ENCODE measurements at places on chromosomes 11 and 22.
A peak's percentile ranks its signal among the peaks of the same experiment; 100 is the strongest.

GRCh38 chr11:67288452-67289225 lies 464 bp upstream of the ANKRD13D start:
- DNase-seq: peak; percentile 90

DNA sequence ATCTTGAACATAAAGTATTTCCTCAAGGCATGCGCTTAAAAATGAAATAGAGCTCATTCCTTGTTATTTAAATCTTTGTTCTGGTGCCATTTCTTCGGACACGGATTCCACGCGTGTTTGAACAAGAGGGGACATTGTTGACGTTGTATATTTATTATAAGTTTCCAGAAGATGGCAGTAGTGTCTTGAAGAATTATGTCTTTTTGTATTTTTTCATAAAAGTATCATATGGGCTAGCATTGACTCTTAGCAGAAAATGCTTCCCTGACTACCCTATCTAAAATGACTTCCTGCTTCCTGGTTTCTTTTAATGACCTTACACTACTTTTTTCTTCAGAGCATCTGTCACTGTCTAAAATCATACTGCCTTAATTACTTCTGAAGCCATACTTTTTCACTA lies 20.4 kb downstream of the BIRC2 start:
- no peak for DNase-seq

GRCh38 chr11:111629499-111629898 lies 27.2 kb downstream of the SIK2 start:
- DNase-seq: no peak

GRCh38 chr11:46356924-46357482 lies 9.7 kb downstream of the DGKZ start:
- no peak for DNase-seq

DNA sequence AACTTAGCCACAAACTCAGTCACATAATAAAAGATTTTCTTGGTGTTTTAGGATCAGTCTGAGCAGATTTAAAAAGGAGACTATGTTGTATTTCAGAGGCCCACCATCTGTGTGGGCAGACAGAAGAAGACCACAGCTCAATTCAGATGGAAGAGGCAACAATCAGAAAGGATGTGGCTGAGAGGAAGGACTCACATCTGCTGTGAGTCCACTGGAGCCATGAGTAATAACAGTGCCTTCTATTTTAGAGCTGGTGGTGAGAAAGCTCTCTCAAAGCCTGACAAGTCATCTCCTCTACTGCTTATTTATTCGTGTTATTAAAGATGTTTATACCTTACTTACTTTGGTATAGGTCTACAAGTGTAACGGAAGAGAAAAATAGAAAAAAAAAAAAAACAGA lies 357.2 kb downstream of the OPCML start:
- no peak for DNase-seq

- DNase-seq: no peak
Measured at GRCh38 chr22:47621253-47621652, 858.8 kb downstream of the TBC1D22A start.

DNA sequence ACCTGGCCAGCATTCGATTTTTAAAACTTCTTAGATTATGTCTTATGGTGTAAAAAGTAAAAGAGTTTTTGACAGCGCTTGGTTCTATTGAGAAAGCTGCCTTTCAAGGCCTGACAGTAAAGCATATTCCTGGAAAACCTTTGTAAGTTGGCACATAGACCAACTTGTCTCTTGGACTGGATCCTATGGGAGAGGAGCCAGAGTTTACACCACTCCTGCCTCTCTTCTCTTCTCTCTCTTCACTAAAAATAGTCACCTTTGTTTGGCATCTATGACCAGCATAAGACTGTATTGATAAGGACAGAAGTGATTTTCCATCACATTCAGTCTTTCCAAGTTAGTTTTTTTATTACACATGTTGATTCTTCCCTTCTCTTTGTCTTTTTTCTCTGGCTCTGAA lies 33.7 kb downstream of the CSRP3 start:
- DNase-seq: no peak

DNA sequence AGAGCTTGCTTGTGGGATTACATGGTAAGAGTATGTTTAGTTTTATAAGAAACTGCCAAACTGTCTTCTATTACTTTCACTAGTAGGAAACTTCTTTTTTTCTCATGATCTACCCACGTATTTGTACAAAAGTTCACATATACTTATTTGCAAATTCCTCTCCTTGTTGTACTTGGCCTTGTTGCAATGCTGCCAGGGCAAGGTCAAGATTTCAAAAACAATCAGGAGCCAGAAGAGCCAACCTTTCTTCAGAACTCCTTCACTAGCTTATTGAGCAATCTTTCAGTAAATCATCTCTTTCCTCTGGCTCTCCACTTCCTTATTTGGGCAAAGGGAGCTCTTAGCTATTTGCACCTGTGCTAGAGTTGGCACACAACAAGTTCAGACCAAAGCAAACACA lies 9.7 kb downstream of the SRSF8 start:
- no peak for DNase-seq

GRCh38 chr11:120181376-120181975 lies 29.4 kb upstream of the OAF start:
- no peak for DNase-seq

- no peak for DNase-seq
Measured at GRCh38 chr11:79060081-79060953, 380.5 kb downstream of the TENM4 start.

DNA sequence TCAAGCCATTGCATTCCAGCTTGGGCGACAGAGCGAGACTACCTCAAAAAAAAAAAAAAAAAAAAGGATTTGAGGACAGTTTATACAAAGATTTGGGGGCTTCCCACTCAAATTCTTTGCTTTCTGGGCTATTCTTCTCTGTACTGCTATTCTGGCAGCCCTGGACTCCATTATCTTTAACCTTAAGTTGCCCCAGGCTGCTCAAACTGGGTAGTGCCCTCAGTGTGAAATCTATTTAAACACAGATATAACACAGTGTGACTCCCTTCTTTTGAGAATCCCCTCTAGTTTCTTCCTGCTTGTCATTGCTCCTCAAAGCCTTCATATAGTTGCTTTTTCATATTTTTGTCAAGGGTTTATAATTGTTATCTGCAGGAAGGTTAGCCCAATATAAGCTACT lies 49.5 kb upstream of the WEE1 start:
- no peak for DNase-seq

- no peak for DNase-seq
Measured at GRCh38 chr11:112794331-112794846, 166.8 kb upstream of the NCAM1 start.

DNA sequence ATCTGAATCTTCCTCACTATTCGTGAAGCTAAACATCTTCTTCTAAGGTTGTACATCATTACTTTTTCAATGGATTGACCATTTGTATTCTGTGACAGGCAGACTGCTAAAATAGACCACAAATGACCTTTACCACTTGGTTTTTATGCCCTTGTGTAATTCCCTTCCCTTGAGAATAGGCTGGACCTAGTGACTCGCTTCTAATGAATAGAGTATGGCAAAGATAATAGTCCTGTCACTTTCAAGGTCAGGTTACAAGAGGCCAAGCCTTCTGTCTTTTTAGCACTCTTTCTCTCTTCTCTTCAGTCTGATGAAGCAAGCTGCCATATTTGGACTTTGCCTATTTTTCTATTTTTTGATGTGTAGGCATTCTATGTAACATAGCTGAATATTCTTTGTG lies 492.9 kb downstream of the SOX6 start:
- DNase-seq: no peak

GRCh38 chr11:10777806-10778205 lies 26.8 kb downstream of the CTR9 start:
- DNase-seq: no peak

- no peak for DNase-seq
Measured at GRCh38 chr11:2731130-2732125, 31.6 kb upstream of the KCNQ1OT1 start.

DNA sequence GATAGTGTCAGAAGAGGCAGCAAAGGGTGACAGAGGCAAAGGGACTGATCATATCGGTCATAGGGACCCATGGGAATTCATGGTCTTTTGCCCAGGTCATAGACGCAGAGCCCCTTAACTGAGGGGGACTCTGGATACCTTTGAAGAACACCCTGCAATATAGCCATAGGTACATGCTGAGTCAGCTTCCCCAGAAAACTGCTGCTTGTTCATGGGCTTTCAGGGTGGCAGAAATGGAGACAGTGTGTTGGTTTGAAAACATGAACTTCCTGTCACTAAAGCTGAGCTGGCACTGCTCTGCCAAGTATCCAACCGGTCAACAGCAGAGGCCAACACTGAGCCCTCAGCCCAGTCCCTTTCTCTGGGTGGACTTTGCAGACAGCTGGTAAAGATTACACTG lies 114.2 kb downstream of the EFCAB6 start:
- no peak for DNase-seq

DNA sequence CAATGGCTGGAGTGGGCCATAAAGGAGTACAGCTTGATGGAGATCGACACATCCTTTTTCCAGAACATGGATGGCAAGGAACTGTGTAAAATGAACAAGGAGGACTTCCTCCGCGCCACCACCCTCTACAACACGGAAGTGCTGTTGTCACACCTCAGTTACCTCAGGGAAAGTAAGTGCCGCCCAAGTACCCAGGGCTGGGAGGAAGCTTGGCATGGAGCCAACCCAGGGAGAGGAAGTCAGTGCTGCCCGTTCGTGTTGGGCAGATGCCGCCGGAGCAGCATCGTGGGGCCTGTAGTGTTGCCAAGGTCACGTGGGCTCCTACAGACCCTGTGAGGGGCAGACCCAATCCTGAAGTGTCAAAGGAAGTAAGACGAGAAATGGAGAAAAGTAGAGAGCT lies 78.9 kb downstream of the FLI1 start:
- DNase-seq: peak; percentile 52

GRCh38 chr22:22789233-22789921 lies 98.2 kb upstream of the IGLL5 start:
- DNase-seq: no peak

- no peak for DNase-seq
Measured at GRCh38 chr11:109027851-109028250, 363.0 kb downstream of the DDX10 start.

DNA sequence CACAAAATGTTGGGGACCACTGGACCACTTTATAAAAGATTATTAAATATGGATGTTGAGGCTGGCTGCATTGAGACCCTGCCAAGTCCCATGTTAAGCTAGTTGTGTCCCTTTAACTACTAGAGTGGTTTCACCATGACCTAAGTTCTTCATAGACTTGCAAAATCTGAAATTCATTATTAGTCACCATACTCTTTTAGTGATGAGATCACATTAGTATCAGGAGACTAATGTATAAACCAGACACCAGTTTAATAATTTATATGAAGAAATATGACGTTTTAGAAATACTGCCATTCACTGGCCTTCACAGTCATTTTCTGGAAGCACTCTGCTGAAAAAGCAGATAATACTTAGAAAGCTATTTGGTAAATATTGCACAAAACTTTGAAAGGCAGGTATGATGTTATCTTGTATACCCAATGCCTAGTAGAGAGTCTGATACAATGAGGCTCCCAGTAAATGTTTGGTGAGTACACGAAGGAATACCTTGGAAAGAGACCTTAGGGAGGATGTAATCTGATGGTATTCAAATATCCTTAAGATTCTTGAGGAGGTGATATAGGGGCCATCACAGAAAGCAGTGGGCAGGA lies 728.2 kb upstream of the ANO5 start:
- DNase-seq: no peak

- DNase-seq: no peak
Measured at GRCh38 chr22:26236991-26237390, 67.7 kb downstream of the SEZ6L start.

- DNase-seq: no peak
Measured at GRCh38 chr22:33110562-33111163, 52.5 kb upstream of the SYN3 start.

DNA sequence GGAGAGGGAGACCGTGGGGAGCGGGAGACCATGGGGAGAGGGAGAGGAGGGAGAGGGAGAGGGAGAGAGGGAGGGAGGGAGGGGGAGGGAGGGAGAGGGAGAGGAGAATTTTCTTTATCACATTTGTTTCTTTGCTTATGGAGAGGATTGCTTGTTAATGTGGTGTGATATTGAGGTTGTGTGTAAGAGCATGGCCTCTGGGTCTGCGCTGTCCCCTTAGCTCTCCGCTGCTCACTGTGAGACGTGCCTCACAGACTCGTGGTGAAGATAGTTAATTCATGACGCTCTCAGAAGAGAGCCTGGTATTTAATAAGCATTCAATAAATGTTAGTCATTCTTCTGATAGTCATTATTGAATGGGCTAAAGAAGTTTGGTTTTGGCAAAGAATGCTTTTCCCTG lies 26.2 kb downstream of the PPFIA1 start:
- DNase-seq: no peak

GRCh38 chr11:119692540-119692820 lies 36.5 kb downstream of the NECTIN1 start:
- DNase-seq: no peak
